ENCODE measurements at places on chromosomes 7 and 10.

DNA sequence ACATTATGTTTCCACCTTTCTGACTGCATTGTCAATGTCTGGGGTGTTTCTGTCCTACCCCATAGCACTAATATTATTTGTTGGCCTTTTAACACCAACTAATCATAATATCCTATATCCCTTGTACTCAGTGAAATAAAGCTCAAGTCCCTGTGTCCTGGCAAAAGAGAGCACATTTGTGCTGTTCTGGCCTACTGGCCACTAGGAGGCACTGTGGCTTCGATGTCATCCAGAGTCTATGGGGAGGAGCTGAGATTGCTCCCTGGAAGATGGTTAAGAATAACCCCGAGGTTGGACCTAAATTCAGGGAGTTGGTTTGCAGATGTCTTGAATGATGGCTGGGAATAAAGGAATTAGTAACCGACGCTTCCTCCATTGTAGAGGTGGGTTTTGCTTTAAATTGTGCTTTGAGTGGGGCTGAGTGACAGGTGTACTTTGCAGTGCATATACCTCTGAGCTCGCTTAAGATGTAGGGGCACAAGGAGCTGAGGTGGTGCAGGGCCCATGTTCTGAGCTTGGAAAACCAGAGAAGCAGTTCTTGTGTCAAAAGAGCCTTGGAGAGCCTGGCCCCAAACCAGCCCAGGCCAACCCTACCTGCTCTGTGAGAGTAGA, 191.2 kb upstream of the PRSS1 start:
- DNase-seq: peak; percentile 59

GRCh38 chr10:73172867-73173266, 4.9 kb downstream of the FAM149B1 start:
- DNase-seq: no peak

GRCh38 chr7:87106974-87107612, 45.2 kb upstream of the DMTF1 start:
- DNase-seq: no peak

- DNase-seq: no peak
Measured at GRCh38 chr7:141884539-141885225, 31.5 kb upstream of the OR9A4 start.

DNA sequence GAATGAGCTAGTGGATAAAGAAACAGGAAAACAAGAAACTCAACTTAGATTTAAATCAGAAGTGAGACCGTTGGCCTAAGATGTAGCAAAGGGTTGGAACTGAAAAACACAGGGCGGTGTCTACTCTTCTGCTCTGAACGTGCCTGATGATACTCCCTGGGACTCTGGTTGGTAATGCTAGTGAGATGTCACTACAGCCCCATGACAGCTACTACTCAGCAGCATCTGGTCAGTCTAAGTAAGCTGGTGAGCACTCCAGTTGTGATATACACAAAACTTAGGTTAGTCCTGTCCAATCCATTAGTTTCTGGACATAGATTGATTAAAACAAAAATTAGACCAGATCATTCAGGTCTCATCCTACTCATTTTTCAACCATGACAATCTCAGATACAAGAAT, 15.4 kb downstream of the MYPN start:
- DNase-seq: no peak

- DNase-seq: no peak
Measured at GRCh38 chr7:28432105-28432504, 19.8 kb downstream of the CREB5 start.

Data from coronary artery (tissue), 2 donors.